AML-193 (cell line): ENCODE measurements at places on chromosomes 4 and X.

- no peak for DNase-seq
These were observed 716.6 kb upstream of the INTU start for GRCh38 chr4:126916049-126916625.

DNA sequence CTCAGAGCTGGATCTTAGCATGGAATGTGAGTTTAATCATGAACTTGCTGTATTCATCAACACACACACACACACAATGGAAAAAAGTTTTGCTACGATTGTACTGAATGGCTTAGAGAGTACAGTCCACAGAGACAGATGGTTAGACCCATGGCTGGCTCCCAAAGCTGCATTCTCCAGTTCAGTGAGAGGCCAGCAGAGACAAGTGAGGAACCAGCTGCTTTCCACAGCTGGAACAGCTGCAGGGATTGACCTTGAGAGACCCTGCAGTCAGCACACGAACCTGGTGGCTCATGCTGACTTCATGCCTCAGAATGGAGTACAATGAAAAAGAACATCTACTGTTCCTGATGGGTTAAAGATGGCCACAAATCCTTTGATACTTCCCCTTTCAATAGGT is 94.5 kb downstream of the DHX15 start:
- DNase-seq, result no peak

- DNase-seq, result peak; percentile 74
These were observed 192.5 kb upstream of the STK26 start for GRCh38 chrX:131830400-131831184.

DNA sequence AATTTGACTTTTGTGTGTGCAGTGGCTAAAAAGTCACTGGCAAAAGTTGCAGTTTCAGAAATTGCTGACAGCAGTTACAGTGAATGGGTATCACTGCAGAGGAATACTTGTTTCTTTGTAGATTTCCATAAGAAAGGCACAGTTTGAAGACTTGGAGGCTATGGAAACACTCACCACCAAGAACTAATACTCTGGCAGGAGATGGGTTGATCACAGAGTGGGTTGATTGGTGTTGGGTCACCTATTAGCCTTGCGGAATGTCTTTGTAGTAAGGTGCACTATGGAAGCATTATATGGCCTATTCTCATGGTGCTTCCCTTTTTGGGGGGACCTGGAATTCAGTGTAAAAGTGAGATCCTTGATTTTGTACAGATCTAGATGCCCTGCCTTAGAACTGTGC is 502.8 kb downstream of the CFAP47 start:
- DNase-seq, result no peak

DNA sequence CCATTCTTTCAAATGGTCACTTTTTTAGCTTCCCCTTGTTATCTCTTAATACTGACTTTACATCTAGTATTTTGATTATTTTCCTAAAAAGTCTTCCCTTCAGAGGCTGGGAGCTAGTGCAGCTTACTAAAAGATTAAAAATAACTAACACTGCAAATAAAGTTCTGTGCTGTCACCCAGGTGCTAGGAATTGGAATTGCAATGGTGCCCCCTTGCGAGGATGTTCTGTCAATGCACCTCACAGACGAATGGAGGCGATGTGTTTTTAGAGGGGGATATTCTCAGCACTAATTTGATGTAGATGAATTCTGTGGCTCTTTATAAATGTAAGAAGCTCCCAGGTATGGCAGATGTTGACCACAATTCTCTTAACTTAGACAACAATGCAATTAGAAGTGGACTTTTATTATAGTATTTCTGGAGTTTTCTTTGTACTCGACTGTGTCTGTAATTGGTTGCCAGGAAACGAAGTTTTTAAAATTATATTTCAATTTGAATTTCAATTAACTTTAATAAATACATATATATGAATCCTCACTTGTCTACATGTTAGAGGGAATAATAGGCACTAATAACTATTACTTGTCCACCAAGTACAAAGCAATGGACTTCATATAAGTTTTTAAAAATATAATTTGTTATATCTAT is 22.0 kb upstream of the SMIM31 start:
- peak; percentile 22 for DNase-seq

- DNase-seq, result peak; percentile 78
These were observed 17.4 kb downstream of the IRAK1 start for GRCh38 chrX:154002215-154002719.

DNA sequence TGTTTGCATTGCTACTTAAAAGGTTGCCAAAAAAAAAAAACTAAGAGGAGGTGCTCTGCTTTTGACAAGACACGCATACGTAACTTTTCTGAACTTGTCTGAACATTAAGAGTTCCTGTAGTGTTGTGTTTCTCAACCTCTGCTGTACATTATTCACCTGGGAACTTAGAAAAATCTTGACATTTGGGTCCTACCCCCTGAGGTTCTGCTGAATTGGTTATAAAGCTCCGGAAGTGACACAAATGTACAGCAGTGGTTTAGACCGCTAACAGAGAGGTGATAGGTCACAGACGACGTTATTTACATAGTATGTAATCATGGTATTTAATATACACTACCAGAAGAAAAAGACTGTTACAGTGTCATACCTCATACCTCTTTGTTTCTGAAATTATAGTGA is 61.1 kb downstream of the CPEB2 start:
- DNase-seq, result no peak

DNA sequence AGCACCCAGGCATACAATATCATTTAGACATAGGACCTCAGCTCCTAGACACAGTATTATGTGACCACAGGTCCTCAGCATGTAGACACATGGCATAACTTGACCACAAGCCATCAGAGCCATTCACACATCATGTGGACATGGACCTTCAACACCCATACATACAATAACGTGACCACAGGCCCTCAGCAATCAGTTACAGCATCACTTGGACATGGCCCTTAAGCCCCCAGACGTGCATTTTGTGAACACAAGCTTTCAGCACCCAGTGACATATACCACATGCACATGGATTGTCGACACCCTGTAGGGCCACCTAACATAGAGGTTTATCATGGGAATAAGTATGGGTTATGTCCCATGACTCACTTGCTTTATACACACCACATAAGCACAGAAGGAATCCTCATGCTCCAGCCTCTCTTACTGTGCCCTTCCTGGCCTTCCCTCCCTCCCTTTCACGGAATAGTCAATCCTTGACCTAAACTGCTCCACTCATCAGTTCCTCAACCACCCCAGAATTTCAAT is 1.9 kb downstream of the TSPYL2 start:
- DNase-seq, result no peak

- peak; percentile 1 for DNase-seq
These were observed 17.1 kb upstream of the MAP7D3 start for GRCh38 chrX:136268051-136269048.
